Stimulated activated CD8-positive, alpha-beta memory T cell treated with anti-CD3 and anti-CD28 coated beads, Interleukin-7, amount 100 ng/mL, for 1 hour (primary cell): ENCODE measurements at places on chromosomes 4 and X.
A peak's percentile ranks its signal among the peaks of the same experiment; 100 is the strongest.

DNA sequence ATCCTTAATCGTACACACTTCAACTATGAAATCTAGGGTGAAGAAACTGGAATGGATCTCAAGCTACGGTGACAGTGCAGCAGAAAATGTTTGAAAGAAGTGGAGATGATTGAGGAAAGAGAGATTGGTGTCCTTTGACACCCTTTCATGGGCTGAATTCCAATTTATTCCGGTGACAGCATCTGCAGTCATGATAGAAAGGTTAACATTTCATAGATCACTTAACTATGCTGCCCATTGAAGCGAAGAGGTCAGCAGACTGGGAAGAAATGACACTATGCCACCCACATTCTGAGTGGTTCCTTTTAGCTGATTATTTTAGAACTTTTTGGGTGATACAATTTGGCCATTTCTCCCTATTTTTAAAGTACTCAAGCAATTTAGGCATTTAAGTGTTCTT, 82.3 kb downstream of the DNAAF6 start:
- DNase-seq = no peak

DNA sequence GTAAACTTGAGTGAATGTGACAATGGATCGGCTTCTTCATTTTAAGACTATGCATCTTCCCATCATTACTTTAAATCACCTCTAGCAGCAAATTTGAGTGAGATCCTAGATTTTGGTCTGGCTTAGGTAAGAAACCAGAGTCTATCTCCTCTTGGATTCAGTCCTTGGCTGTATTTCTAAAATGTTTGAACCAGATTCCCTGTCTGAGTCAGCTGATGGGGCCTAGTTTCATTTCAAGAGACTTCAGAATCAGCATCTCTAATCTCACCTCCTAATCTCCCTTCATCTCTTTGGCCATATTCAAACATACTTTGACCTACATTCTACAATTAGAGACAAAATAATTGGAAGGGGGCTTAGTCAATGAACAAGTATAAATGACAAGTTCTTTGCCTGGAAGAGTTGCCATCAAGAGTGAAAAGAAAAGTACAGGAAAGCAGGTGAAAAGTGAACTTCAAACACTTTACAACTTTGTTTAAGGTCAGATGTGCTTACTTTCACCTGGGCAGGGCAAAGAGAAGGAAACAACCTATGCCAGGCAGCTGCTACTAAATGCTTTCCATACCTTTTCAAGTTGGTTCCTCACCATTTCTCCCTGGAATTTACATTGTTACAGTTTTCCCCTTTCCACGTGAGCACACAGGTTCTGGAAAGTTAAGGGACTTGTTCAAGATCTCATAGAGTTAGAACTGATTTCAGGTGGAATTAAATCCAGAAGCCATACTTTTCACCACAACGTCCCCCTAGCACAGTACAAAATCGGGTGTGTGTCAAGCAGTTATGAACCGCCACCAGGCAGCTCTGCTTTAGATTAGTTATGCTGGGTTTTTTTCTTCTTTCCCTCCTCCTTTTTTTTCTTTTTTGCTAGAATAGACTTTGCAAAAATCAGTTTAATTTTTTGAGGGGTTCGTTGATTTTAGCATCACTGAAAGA, 30.7 kb upstream of the PITX2 start:
- no peak for DNase-seq

GRCh38 chrX:70386235-70386634, 36.9 kb upstream of the GDPD2 start:
- no peak for DNase-seq

DNA sequence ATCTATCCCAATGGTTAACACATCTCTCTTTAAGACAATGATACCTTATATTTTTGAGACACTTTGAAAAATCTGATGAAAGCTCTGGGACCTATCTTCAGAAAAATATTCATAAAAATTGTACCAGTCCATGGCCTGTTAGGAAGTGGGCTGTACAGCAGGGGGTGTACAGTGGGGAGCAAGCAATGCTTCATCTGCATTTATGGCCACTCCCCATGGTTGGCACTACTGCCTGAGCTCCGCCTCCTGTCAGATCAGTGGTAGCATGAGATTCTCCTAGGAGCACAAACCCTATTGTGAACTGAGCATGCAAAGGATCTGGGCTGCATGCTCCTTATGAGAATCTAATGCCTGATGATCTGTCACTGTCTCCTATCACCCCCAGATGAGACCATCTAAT, 42.6 kb downstream of the C4orf51 start:
- DNase-seq = no peak

DNA sequence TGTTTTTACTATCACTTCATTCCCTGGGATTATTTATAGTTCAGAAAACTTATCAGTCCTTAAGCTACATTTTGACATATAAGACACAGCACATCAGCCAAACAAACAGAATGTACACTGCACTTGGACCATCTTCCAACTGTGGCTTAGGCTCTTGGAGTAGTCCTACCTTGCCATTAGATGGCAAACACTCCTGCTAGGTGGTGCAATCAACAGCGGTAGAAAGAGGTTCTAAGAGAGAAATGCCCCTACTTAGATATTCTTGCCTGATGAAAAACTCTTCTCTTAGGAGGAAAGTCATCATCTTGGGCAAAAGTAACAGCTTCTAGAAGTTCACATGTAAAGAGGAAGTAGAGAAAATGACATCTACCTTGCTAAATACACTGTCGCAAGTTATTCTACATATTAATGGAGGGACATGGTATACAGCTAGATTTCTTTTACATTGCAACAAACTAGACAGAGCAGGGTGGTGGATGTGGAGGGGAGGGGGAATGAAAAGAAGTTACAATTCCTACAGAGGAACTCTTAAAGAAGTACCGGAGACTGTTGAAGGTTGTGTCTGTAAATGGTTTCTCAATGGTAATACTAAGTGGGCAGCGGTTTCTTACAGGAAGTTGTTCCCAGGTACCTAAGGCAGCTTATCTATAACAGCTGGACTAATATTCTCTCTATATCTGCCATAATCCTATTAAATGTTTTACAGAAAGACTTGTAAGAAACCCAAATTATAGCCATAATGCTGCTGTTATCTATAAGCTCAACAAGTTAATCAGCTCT, 8.1 kb upstream of the STPG2 start:
- no peak for DNase-seq

DNA sequence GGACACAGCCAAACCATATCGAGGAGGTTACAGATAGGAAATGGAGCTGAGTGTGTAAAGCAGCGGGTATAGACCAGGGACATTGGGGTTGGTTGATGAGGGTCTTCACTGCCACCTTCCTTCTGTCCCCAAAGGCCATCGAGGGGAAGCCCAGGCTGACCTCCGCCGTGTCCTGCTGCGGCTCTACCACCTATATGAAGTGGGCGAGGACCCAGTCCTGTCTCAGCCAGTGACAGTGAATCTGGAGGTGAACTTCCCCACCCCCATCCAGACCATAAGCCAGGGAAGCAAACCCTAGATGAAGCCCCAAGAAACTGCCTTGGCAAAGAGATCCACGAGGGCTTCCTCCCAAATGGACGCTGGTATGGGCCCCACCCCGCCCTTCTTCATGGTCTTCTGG, 23.2 kb upstream of the MRFAP1 start:
- DNase-seq = no peak

GRCh38 chr4:98711526-98711925, 53.1 kb upstream of the TSPAN5 start:
- DNase-seq = no peak

GRCh38 chr4:2902126-2902525, 58.5 kb downstream of the ADD1 start:
- no peak for DNase-seq

GRCh38 chr4:142126890-142127497, 490.6 kb downstream of the IL15 start:
- peak; percentile 32 for DNase-seq

DNA sequence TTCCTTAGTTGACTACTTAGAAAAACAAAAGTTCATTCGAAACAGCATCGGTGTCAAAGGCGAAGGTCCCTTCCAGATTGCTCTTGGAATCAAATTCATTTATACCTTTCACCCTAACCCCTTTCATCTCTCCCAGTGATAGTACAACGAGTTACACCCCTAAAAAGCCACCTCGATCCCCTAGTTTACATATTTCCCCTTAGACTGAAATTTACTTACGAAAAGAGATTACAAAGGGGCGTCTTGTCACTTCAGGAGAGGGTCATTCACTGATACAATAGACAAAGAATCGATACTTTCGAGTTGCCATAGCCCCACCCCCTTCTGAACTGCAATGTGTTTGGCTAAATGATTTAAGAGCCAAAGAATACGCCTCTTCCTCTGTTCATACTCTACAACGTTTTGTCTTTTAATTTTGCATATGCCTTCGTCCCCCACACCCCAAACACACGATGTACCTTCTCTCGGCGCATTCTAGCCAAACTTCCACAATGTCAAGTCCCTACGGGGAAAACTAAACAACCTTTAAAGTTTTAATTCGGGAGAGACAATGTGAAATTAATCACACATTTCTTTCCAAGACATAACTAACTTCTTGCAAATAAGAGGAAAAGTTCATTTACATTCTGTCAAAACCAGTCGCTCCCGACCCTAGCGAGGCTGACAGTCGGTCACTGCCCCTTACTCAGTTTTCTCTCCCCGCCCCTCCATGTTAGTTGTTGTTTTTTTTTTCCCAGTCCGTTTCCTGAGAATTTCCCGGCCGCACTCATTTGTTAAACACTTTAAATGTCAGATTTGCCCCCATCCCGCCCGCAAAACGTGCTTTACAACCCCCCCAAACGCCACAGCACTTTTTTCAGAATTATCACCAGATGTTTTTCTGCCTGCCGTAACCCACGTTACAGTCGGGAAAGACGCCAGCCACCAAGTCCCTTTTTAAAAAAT, 88.6 kb downstream of the HPRT1 start:
- DNase-seq = no peak

DNA sequence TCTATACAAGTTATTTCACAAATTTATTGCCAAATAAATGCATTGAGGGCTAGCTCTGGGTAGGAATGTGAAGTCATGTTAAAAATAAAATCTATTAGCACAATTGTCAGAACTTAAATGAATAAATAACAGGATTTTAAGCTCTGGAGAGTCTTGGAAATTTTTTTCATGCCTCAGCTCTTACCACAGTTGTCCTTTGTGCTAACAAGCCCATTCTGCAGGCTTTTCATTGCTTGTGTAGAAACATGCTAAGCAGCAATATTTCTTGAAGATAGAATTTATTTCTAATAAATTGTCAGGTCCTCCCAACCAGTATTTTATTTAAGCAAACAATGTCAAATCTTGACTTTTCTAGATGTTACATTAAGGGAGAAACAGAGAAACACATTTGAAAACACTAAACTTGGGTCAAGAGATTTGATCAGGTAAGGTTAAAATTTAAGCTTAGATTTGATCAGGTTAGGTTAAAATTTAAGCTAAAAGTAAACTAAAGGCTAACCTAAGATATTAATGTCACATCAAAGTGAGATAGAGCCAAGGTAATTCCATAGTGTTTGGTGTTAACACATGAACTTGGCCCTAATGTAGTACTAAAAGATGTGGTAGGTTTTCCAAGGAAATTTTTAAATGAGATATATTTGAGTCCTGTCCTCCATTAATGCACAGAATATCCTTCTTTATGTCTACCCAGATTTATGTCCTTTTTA, 179.1 kb upstream of the IL1RAPL1 start:
- DNase-seq = no peak

DNA sequence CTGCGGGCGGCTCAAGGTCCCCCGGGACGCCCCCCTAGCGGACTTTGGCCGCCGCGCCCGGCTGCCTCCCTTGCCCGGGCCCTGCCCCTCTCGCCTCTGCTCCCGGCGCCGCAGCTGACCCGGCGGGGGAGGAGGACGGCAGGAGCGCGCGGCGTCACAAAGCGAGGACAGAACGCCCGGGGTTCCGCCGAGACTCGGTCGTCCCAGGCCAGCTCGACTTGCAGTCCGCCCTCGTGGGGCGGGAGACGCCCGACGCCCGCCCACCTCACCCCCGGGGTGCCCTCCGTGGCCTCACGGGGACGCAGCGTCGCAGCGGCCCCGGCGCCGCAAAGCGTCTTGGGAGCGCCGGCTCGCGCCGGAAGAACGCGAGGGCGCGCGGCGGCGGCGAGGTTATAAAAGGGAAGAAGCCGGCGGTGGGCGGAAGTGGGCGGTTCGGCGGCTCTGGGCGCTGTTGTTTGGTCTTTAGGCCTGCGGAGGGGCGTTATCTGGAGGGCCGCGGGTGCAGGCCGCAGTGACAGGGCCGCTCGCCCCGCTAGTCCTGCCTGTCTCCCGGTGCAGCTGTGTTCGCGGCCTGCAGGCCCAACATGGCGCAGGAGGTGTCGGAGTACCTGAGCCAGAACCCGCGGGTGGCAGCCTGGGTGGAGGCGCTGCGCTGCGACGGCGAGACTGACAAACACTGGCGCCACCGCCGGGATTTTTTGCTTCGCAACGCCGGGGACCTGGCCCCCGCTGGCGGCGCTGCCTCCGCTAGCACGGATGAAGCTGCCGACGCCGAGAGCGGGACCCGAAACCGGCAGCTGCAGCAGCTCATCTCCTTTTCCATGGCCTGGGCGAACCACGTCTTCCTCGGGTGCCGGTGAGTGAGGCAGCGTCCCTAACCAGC, at the start of gene CDKN2AIP:
Gene CDKN2AIP, plus strand, starts transcription at position 423 of the 883 bp plus-strand sequence. Its CDS starts 162 bp downstream, at position 585.
- DNase-seq = peak; percentile 86

GRCh38 chrX:55220119-55220794, at the start of gene PAGE5:
PAGE5 (plus strand) TSS chrX:55220346; CDS start chrX:55221383, 1,037 bp downstream.
- DNase-seq = no peak

DNA sequence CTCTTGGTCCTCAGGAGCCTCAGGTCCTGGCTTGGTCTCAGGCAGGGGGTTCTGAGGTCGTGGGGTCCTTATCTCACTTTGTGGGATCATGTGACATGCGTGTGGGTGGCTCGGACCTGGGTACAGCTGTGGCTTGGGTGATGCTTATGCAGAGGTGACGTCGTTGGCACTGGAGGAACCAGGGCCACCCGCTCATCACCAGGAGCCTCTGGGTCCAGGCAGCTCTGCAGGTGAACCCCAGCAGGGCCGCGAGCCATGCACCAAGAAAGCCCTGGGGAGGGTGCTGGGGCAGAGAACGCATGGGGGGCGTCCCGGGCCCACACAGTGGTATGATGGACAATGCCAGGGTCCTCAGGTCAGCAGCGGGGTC, 8.7 kb downstream of the ATP5ME start:
- DNase-seq = no peak

DNA sequence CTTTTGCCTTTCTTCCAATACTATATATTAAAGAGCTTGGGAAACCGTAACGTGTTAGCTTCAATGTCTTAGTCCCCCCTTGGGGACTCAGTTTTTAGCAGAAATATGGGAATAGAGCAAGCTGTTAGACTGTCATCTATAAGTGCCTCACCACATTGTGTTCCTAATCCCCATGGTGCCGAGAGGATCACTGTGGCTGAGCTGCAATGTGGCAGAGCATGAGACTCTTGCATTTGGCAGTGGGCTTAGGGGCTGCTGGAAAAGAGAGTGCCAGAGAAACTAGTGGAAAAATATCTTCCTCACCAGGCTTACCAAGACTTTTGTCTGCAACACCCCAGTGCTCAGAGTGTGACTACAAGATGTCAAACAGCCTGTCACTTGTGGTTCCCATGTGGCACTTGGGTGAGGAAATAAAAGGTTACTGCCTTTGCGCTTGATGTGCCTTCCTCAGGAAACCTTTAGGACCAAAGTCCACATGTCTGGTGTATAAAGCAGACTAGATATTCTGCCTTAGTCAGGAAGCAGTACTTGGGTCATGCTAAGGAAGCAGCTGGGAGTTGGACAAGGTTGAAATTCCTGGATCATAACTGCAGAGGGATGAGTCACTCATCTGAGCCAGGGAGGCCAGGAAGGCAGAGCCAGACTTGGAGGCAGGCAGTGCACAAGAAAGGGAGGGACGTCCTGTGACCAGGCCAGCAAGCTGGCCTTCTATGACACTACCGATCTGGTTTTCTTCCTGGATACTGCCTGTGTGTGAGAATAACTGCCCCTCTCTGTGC, 9.7 kb upstream of the MAGEA4 start:
- DNase-seq = no peak
